ENCODE measurements at places on chromosomes 2 and 18.

GRCh38 chr2:96251721-96252292 lies 14.0 kb downstream of the TMEM127 start:
- no peak for DNase-seq

- no peak for DNase-seq
Observed at GRCh38 chr2:11589316-11589940, 55.6 kb downstream of the GREB1 start.

DNA sequence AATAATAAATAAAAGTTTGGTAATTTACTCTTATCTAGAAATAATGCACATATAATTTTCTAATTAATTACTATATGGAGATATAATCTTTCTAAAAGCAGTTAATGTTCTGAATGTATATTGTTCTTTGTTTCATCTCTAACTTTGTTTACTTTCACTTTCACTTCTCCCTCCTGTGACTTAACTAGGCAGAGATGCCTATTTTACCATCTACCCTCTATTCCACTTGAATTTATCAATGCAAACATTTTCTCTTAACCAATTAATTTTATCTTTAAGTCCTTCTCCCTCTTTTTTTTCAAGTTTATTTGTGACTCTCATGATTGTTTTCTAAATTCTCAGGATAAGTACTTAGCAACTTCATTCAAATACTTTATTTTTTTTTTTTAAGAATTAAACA lies 55.1 kb upstream of the IL1RL1 start:
- no peak for DNase-seq

DNA sequence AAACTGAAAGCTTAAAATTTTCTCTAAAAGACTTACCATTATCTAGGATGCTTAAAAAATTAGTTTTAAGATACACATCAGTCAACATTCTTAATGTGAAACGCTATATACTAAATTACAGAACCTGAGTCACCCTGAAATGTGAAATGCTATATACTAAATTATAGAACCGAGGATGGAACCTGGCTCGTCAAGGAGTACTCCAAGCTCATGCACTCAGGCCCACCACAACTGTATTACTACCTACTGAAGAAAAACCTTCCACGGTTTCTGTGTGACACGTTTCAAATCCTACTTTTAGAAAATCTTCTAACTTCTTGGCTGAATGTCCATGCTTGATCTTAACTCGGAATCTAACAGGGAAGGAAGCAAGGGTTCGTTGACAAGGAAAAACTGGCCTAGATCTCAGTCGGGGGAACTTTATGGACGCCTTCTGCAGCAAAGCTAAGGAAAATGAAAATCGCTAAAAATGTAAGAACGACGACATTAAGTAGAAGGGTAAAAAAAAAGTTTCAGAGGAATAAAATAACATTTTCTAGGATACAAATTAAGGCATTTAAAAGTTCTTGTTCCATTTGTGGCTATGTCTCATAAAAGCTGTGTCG lies 1.4 kb downstream of the PRKD3 start:
- no peak for DNase-seq

DNA sequence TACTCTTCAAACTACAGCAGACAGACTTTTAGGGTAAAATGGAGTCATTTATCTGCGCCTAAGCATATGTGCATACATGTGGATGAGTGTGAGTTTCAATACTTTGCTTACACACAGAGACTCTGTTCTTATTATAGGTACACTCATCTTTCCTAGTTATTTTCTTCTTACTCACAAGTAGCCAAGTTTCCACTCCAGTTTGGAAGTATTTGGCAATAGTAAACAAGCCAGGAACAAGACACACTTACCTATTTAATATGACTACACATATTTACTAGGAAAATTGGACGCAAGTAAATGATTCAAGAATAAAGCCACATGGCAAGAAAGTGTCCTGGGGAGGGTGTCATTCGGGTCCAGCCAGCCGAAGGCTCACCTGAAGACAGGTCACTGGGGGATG lies 414.3 kb downstream of the FBXO15 start:
- no peak for DNase-seq

- no peak for DNase-seq
Observed at GRCh38 chr18:79613186-79613931, 66.2 kb upstream of the CTDP1 start.

DNA sequence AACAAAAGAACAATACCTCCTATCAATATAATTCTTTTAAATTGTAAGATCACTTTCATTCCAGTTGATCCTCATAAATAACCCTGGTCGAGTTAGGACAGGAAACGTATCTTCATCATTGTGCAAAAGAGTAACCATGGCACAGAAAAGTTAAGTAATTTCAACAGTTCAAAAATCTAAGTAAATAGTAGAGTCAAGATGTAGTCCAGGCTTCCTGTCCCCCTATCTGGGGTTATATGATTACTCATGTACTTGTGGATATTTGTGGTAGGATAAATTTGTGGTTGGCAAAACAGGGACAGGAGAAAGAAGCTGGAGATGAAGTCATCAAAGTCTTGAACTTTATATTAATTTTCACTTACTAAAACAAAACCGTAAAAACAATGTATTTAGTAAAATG lies 772.6 kb downstream of the TSN start:
- DNase-seq, result no peak

DNA sequence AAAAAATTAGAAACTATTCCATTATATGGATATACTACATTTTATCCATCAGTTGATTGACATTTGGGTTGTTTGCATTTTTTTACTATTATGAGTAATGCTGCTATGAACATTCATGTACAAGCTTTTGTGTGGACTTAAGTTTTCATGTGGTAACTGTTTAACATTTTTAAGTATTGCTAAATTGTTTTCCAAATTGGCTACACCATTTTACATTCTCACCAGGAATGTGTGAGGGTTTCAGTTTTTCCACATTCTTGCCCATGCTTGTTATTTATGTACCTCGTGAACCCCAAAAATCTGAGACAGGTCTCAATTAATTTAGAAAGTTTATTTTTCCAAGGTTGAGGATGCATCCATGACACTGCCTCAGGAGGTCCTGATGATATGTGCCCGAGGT lies 3.1 kb upstream of the TXNL4A start:
- DNase-seq, result no peak

GRCh38 chr2:97907369-97908100 lies 88.2 kb downstream of the TMEM131 start:
- DNase-seq, result no peak

GRCh38 chr2:236042087-236042486 lies 126.1 kb downstream of the GBX2 start:
- DNase-seq, result no peak

DNA sequence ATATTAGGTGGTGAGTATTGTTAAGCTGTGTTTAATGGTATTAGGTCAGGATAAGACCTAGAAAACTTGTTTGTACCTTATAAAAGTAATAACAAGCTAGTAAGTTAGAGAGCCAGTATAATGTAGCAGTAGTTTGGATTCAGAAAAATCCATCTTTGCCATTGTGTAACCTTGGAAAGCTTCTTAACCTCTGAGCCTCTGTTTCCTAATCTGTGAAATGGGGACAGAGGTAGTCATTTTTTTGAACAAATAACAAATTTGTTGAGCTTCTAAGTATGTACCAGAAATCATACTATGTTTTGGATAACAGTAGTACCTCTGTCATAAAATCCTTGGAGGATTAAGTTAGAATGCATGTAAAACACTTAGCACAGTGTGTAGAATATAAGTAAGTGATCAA lies 12.5 kb downstream of the GLS start:
- no peak for DNase-seq

GRCh38 chr2:31286961-31287550 lies 53.1 kb downstream of the EHD3 start:
- DNase-seq, result no peak

- DNase-seq, result no peak
Observed at GRCh38 chr2:228352048-228352447, 170.6 kb upstream of the SPHKAP start.

GRCh38 chr18:3710712-3711301 lies 260.8 kb downstream of the TGIF1 start:
- no peak for DNase-seq

DNA sequence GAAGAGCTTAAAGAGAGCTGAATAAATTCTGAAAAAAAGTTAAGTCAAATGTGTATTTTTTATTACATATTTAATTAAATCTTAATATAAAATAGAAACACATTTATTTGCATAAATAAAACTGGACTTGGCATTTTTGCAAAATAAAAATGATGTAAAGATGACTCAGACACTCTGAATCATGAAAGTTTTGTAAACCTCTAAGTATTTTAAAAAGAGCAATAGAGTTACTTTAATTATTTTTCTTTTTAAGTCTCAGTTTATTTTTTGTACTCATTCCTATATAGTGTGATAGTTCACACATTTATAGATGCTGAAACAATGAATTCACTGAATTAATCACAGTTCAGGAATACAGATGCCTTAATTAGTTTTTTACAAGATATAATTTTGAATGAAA lies 109.9 kb upstream of the DTNA start:
- no peak for DNase-seq

DNA sequence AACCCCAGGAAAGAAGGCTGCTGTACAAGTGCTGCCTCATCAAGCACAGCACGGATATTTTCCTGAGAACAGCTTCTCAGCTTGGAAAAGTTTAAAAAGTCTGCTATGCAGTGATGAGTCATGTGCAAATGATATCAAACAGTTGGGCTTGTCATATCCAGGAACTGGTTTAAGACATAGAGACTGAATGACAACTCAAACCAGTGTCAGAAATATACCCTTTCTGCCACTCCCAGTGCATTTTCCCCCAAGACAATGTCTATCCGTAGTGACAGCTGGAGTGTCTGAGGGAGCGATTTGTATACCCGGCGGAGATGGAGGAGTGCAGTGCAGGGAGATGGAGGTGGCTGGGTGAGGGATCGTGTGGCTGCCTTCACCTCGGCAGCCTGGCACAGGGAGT lies 28.2 kb downstream of the SOX11 start:
- DNase-seq, result no peak

Measured in stimulated activated CD4-positive, alpha-beta T cell treated with anti-CD3 and anti-CD28 coated beads, Interleukin-15, amount 100 ng/mL, for 48 hours (primary cell).